ENCODE measurements at places on chromosomes 6 and 20.
A peak's percentile ranks its signal among the peaks of the same experiment; 100 is the strongest.

DNA sequence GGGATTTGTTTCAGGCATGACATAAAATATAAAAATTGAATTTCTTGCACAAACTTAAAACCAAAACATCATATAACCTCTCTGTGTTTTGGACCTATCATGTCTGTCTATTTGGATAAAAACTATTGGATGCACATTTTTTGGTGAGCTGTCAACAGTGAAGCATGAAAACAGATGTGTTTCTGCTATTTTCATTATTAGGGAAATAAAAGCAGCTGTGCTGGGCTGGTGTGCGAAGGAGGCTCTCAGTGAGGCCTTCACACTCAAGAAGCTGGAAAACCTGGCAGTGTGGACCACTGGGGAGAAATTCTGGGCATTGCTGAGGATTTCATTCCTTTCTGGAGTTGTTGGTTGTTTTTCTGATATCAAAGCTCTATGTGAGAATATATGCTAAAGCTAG lies 395.3 kb downstream of the GJA1 start:
- no peak for DNase-seq

DNA sequence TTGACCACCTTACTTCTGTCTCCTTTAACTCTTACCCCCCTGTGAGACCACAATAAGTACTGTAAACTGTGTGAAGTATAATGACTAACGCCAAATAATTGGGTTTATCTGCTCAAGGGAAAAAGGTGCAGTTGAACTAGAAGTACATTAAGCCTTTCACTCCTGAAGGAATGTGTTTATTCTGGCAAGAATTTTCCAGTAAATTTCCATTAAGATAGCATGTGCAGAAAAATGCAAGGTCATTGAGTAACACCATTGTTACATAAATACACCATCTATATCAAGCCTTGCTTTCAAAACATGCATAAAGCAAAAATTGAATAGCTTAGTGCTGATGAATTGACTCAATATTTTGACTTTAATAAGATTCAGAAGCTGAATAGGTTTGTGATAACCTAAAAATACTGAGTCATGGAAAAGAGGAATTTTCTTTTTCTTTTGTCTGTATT lies 65.4 kb downstream of the ARHGAP18 start:
- no peak for DNase-seq

GRCh38 chr6:112037783-112038216 lies 16.1 kb upstream of the CCN6 start:
- DNase-seq = peak; percentile 88

GRCh38 chr6:159564456-159564855 lies 128.6 kb downstream of the SOD2 start:
- no peak for DNase-seq

DNA sequence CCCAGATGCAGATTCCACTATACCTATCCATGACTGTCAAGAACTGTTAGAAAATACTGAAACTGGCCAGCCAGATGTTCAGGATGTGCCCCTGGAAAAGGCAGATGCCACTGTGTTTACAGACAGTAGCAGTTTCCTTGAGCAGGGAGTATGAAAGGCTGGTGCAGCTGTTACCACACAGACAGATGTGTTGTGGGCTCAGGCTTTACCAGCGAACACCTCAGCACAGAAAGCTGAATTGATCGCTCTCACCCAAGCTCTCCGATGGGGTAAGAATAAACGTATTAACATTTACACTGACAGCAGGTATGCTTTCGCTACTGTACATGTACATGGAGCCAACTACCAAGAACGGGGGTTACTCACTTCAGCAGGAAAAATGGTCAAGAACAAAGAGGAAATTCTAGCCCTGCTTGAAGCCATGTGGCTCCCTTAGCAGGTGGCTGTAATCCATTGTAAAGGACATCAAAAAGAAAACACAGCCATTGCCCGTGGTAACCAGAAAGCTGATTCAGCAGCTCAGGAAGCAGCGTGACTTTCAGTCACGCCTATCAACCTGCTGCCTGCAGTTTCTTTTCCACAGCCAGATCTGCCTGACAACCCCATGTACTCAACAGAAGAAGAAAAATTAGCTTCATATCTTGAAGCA lies 459.7 kb upstream of the HTR1E start:
- no peak for DNase-seq
